Endodermal cell (in vitro differentiated cells): ENCODE measurements at places on chromosomes 1 and 21. TPM values are rescaled to one million over a fixed set of nuclear protein-coding genes. Genes with fewer than 3 reads are reported as not detected.
A peak's percentile ranks its signal among the peaks of the same experiment; 100 is the strongest.

The MRPS21 gene
- 92.6 and 95.3 TPM in 2 replicates for total RNA-seq

The DIPK1A gene
- 6.6 to 10.9 TPM (median 7.2 TPM) in 3 replicates for total RNA-seq

The ANXA9 gene
- 0.29 TPM in 1 of 2 replicates, not detected in the other for total RNA-seq

The GIPC2 gene
- 0.54 and 0.79 TPM in 2 replicates for total RNA-seq

The FMO5 gene
- total RNA-seq: 13.9 and 17.8 TPM in 2 replicates

DNA sequence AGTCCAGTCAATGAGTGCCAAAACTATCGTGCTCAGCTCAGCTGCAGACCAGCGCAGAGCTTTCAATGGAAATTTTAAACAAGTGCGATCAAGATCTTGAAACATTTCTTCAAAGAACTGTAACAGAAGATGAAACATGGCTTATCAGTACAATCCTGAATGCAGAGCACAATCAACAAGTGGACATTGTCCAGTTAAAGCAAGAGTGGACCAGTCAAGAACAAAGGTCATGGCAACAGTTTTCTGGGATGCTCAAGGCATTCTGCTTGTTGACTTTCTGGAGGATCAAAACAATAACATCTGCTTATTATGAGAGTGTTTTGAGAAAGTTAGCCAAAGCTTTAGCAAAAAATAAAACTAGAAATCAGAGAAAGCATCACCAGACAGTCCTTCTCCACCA, 374.2 kb downstream of the SETD4 start:
- no peak for DNase-seq

DNA sequence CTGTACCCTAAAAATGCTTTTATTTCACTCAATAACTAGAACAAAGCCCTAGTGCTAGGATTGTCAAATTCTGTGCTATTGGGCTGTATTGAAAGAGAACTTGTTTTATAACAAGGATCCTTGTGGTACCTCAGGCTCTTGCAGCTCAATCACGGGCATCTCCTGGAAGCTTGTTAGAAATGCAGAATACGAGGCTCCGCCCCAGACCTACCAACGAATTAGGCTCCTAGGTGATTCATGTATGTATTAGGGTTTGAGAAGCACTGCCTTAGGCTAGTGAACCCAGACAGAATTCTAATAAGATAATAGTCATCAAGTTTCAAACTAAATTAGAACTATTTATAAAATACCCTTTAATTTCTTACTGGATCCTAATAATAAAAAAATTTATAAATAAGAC, 45.6 kb downstream of the ZZZ3 start:
- peak; percentile 57 for DNase-seq

- DNase-seq: no peak
Measured at GRCh38 chr1:235919127-235919832, 52.6 kb upstream of the LYST start.

DNA sequence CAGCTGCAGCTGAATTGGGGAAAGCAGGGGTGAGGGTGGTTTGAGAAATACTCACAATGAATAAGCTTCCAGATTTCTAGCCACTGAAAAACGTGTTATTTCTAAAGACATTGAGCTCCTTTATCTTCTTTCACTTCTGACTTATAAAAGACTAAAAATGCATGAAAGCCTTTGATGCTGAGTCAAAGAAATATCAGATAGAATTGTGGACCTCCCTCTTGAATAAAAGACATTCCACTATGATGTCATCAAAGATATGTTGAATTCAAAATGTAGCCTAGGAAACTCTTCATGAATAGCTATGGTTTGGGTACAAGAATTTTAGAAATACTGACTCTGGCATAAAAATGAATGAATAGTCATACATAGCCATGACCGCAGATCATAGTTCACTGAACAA, 44.7 kb upstream of the COL24A1 start:
- DNase-seq: no peak

DNA sequence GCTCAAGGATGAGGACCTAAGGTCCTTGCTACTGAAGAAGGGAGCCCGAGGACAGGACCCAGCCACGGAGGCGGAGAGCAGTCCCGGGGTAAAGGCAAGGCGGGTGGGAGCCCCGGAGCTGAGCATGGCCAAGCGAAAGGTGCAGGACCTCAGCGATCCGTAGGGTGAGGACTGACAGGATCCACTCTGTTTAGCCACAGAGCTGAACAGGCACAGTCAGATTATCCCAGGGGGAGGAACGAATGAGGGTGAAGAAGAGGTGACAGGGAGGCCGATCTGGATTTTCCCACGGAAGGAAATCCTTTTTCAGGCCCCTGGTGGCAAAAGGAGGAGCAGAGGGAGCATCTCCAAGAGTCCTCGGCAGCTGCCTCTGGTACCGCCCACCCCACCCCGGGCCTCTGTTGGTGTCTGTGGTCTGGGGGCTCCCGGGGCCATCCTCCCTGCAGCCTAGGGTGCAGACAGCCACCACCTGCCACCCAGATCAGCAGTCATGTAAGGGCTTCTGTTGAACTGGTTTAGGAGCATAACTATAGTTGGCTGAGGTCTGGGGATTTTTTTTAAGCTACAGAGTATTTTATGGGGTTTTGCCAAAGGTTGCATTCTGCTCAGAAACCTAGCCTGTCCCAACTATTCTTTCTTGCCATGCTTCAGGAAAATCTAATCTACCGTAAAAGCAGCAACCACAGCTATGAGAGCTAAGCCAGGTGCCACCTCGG, 32.3 kb upstream of the LBR start:
- no peak for DNase-seq

GRCh38 chr1:202976633-202977032, 9.6 kb upstream of the CYB5R1 start:
- DNase-seq: no peak
